Adipose tissue (tissue), 3 donors: ENCODE measurements at places on chromosomes 3 and 15. TPM values are rescaled to one million over a fixed set of nuclear protein-coding genes. Genes with fewer than 3 reads are reported as not detected.

Gene GTF2A2
- polyA plus RNA-seq = 27.8 TPM

Gene RARRES1
- polyA plus RNA-seq = 78.2 TPM

Gene MEGF11
- not detected for polyA plus RNA-seq

Gene POTEB3
- polyA plus RNA-seq = not detected

Gene ZNF80
- polyA plus RNA-seq = not detected

Gene ARHGEF26
- polyA plus RNA-seq = 6.9 TPM

Gene PCSK6
- polyA plus RNA-seq = 3.4 TPM

Gene ETV5
- 2.9 TPM for polyA plus RNA-seq

Gene IQCF5
- polyA plus RNA-seq = not detected

Gene PAK6
- 5.2 TPM for polyA plus RNA-seq

Gene DNAJA4
- 8.6 TPM for polyA plus RNA-seq

Gene SHF
- polyA plus RNA-seq = 13.5 TPM

Gene ARPP19
- polyA plus RNA-seq = 39.3 TPM

Gene GOLGA6L22
- polyA plus RNA-seq = not detected

Gene HERC2
- polyA plus RNA-seq = 27.5 TPM

Gene TTBK2
- polyA plus RNA-seq = 3.5 TPM

Gene PLSCR2
- polyA plus RNA-seq = 0.14 TPM

Gene FAM3D
- 0.24 TPM for polyA plus RNA-seq

Gene PFN2
- polyA plus RNA-seq = 50.5 TPM

Gene STRIT1
- polyA plus RNA-seq = 0.15 TPM

Gene OR5H6
- not detected for polyA plus RNA-seq

Gene SAMD7
- not detected for polyA plus RNA-seq

Gene CCDC54
- not detected for polyA plus RNA-seq

Gene CCR1
- polyA plus RNA-seq = 5.5 TPM

Gene SV2B
- polyA plus RNA-seq = 2.0 TPM

Gene ERICH6
- polyA plus RNA-seq = not detected

Gene CDHR4
- not detected for polyA plus RNA-seq

Gene C15orf61
- 3.4 TPM for polyA plus RNA-seq

Gene ARHGAP31
- polyA plus RNA-seq = 17.1 TPM

Gene LRRC57
- polyA plus RNA-seq = 6.2 TPM

Gene AADACL2
- 0.21 TPM for polyA plus RNA-seq

Gene NRG4
- polyA plus RNA-seq = 0.64 TPM

Gene ADAMTS7
- 1.9 TPM for polyA plus RNA-seq

Gene UCN2
- polyA plus RNA-seq = not detected

Gene AZI2
- 90.9 TPM for polyA plus RNA-seq

Gene RLBP1
- not detected for polyA plus RNA-seq

Gene DHFR2
- polyA plus RNA-seq = 2.4 TPM
